ENCODE measurements at places on chromosomes 6 and 20.

DNA sequence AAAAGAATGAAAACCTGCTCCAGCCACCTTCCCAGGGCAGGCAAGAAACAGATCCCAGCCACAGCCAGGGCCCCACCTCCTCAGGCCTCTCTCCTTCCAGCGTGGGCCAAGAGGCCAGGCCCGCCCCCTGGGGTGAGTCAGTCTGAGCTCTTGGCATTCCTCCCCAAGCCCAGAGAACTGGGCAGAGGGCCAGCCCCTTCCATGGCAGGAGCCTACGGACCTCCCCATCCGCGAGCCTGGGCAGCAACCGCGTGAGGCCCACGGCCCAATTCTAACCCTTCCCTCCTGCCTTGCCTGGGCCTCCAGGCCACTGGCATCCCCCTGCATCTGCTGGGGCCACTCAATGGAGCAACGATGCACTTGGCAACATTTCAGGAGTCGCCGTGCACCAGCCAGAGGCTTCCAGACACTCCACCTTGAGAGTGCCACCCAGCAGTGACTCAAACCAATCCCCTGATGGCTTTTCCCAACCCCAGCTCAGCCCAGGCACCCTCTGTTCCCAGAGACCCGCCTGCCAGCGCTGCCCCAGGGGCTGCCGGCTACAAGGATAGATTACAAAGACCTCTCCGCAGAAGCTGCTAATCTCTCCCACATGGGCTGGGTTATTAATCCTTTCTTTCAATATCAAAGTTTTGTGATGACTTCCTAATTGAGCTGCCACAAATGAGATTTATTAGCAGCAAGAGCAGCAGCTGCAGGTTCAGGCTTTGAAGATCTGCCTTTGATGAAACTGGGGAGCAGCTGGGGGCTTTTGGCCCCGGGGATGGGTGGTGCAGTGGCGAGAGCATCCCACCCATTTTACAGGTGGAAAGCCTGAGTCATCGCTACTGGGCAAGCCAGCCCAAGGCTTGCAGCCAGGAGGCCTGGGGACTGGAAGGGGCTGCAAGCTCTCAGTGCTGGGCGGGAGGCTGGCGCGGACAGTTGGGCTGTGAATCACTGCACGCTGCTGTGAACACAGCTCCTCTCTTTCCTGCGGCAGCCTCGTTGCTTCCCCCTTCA, 85.7 kb downstream of the NFATC2 start:
- DNase-seq: peak; percentile 71

- DNase-seq: no peak
These were observed 490.4 kb downstream of the FRK start for GRCh38 chr6:115570331-115570730.

DNA sequence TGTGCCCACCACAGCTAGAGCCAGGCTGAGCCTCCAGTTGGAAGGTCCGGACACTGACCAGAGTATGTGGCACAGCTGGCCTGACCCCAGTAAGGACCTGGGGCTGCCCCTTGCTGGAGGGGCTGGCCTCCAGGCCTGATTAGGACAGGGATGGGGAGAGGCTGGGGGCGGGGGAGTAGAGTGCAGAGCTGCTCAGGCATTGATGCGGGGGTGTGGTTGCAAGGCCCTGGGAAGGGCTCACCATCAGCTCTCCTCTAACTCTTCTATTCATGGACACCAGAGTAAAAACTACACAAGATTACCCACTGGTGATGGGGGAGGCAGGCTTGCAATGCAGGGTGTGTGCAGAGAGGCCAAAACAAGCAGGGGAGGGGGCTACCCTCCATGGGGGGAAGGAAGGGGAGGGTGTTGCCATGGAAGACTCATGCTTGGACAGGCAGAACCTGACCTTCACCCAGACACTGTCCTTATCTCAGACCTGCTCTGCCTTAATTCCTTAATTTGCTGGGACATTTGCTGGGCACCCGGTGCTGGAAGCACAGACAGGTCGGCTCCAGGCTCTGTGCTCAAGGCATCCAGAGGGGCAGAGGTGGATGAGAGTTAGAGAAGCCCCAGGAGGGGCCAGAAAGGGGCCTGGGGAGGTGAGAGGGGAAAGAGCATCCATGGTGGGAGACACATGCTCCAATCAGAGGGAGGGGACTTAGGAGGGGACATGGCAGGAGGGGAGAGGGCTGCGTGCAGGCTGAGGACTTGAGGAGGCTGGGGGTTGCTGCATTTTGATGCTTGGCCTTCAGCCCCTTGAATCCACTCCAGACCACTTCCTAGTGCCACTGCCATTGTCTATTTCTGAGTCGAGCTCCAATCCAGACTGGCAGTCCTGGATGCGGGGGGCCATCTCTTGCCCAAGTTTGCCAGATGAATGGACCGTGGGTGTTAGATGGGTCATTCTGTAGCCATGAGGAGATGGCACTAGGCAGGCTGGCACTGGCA, 7.6 kb upstream of the EMILIN3 start:
- no peak for DNase-seq

- DNase-seq: no peak
These were observed 241.2 kb downstream of the TFAP2C start for GRCh38 chr20:56870271-56870670.

- no peak for DNase-seq
These were observed 12.3 kb upstream of the RNF39 start for GRCh38 chr6:30087876-30088275.

DNA sequence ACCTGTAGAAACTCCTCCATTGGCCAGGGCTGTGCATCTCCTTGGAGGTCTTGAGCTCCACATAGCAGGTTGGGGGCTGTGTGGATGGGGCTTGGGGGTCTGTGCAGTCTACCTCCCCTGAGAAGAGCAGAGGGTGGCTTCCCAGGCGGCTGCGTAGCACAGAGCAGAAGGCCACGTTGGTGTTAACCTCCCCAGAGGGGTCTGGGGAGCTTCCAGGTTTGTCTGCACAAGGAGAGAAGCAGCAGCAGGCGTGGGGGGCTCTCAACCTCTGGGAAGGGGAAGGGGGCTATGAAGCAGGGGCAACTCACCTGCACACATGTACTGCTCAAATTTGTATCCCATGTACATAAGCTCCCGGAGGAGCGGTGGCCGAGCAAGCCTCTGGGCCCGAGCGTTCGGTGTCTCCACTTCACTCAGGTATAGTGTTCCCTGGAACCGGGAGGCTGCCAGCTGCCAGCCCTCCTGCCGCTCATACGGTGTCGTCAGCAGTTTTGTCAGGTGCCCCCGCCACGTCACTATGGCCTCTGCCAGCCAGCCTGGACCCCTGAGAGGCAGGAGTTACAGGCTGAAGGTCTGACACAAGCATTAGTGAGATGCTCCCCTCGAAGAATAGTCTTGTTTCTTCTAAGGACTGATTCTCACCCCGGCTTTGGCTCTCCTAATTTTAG, 1.2 kb downstream of the DXO start:
- peak; percentile 63 for DNase-seq

DNA sequence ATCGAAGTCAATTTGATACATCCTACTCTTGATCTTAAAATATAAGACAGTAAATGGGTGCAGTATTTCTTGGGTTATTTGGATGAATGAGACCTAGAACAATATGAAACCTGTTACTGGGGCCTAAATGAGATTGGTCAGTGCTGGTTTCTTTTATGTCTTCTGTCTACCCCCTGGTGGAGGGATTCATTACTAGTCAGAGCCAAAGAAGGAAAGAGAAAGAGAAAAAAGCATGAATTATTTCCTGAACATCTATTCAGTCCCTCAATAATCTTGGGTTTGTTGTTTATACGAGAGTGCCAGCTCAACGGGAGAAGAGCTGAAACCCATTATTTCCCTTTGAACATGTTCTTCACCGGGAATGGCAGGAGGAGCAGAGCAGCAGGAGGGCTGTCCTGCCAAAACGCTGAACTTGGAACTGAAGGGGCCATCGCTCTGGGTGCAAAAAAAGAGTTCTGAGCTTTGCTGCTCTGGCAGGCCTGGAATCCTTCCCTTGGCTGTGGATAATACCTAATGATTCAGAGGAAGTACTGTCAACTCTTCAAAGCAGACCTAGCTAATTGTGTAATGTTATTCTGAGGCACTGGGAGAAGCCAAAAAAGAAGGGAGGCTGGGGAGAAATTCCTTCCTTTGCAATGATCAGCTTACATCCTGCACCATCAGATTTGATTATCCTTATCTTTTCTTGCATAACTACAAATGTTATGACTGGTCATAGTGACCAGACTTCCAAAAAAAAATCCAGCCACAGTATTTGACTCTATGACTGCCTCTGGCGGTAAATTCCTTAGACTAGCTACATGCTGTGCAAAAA, 72.0 kb downstream of the BLOC1S5 start:
- peak; percentile 26 for DNase-seq

DNA sequence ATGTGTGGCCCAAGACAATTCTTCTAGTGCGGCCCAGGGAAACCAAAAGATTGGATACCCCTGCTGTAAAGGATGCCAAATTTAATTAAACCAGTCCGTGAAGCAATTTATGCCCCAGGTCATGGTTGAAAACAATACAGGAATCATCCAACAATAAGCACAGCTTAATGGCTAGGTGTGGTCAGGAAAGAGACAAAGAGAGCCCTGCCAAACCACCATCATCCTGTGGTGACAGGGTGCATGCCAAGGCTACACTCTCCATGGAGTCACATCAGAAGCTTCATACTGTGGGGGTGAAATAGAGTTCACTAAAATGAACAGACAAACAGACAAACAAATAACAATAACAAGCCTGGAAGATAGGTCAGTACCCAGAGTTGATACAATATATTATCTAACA, 62.7 kb downstream of the DZANK1 start:
- DNase-seq: no peak

DNA sequence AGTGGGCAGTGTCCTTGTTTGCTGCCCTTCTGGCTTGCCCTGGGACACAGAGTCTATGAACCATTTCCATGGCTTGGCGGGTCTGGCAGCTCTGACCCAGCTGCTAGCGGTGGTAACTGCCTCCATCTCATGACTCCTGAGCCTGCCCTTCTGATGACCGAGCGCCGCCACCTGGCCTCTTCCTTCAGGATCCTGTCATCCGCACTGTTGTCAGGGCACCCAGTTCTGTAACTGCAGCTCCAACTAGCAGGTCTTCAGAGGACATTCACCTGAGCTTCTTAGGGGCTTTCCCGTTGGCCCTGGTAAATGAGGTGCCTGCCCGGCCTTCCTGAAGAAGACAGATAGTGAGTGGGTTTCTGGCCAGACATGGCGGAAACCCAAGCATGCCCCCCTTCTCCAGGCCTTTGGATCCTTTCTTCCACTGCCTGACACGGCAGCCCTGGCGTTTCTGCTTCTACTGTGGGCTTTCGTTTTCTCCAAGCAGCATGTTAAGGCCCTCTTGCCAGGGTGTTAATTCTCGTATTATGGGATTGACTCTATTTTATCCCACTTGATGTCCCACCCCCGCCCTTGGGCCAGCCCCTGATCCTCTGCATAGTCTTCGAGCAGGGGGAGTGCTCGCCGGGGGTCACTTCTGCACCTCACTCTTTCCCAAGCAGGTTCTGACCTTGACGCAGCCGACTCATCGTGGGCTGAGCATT, 24.7 kb downstream of the PACSIN1 start:
- peak; percentile 69 for DNase-seq

GRCh38 chr20:24918579-24919566, 30.2 kb upstream of the CST7 start:
- no peak for DNase-seq

- DNase-seq: no peak
These were observed 606.5 kb downstream of the HACE1 start for GRCh38 chr6:104253236-104253635.

DNA sequence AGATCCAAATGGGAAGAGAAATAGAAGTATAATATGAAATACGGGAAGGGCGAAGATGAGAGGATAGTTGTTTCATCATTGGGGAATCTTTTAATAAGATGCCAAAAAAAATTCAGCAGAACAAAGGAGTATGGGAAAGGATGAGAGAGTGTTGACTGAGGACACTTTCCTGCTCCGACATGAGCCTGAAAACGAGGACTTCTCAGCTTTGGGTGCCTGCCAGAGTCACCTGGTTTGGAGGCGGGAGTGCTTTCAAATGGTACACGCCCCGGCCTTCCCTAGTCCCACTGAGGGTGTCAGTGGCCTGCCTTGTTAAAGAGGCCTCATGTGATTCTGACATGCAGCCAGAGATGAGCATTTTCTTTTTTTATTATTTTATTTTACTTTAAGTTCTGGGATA, 250.9 kb downstream of the ANKRD60 start:
- DNase-seq: no peak

DNA sequence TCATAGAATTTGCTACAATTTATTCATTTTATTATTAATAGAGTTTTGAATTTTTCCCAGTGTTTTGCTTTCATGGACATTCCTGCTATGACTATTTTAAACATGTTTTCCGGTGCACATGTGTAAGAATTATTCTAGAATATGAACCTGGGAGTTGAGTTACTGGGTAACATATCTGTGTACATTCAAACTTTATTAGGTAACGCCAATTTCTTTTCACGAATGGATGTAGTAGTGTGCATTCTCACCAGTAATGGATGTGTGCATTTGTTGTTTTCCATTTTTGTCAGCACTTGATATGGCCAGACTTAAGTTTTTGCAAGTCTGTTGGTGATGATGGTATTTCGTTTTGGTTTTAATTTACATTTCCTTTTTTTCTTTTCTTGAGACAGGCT, 118.8 kb downstream of the CDKAL1 start:
- no peak for DNase-seq

- DNase-seq: no peak
These were observed 29.1 kb downstream of the CDKAL1 start for GRCh38 chr6:20563377-20563776.

- DNase-seq: no peak
These were observed 24.3 kb upstream of the IL17A start for GRCh38 chr6:52161689-52162438.

DNA sequence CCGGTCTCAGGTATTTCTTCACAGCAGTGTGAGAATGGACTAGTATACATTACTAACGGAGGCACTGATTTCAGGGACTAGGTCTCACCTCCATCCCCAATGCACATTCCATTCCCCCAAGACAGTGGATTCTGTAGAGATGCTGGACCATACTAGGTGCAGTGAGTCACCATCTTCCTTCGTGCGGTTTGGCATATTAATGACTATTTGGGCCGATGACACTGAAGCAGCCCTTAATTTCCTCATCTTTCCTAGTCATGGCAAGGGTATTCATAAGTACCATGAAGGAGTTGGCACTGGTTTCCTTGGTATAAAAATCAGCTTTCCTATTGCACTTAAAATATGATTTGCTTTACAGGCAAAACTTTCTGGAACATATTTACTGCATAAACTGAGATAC, 121.4 kb upstream of the TRAF3IP2 start:
- DNase-seq: no peak

DNA sequence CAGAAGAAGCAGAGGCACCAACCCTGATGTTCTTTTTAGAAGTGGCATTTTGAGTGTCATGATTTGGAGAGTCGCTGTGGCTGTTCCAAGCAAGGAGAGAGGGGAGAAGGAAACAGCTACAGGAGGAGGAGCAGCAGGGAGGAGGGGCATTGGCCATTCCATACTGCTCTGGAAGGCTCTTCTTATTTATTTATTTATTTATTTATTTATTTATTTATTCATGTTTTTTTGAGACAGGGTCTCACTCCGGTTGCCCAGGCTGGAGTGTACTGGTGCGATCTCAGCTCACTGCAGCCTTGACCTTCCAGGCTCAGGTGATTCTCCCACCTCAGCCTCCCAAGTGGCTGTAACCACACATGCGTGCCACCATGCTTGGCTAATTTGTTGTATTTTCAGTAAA, 178.3 kb upstream of the PROKR2 start:
- DNase-seq: no peak

GRCh38 chr6:104908888-104909525, 47.9 kb upstream of the LIN28B start:
- DNase-seq: no peak

- DNase-seq: no peak
These were observed 23.1 kb upstream of the SMOC2 start for GRCh38 chr6:168417679-168418557.

- peak; percentile 14 for DNase-seq
These were observed 328.6 kb downstream of the NKAIN2 start for GRCh38 chr6:124132256-124132655.

- DNase-seq: no peak
These were observed 845 bp downstream of the ENPP1 start for GRCh38 chr6:131808460-131809269.
